ENCODE measurements at places on chromosomes 12 and 14.

- DNase-seq, result no peak
These were observed 908 bp downstream of the ENTPD5 start for GRCh38 chr14:74018174-74018585.

DNA sequence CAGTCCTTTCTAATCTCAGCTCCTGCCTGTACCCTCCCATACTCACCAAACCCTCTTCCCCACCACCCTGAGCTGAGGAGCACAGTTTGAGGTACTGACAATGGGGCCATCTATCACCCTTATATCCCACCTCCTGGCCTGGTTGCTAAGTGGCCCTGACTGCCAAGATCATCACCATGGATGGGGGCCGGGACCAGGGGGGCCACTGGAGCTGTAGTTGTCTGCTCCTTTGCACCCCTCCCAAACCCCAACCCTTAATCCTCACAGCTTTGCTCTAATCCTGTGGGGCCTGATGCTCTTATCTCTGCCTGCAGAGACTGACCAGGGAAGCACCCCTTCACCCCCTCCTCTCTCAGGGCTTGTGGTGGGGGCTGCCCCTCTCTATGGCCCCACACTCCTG is 395 bp upstream of the GNB3 start:
- no peak for DNase-seq

DNA sequence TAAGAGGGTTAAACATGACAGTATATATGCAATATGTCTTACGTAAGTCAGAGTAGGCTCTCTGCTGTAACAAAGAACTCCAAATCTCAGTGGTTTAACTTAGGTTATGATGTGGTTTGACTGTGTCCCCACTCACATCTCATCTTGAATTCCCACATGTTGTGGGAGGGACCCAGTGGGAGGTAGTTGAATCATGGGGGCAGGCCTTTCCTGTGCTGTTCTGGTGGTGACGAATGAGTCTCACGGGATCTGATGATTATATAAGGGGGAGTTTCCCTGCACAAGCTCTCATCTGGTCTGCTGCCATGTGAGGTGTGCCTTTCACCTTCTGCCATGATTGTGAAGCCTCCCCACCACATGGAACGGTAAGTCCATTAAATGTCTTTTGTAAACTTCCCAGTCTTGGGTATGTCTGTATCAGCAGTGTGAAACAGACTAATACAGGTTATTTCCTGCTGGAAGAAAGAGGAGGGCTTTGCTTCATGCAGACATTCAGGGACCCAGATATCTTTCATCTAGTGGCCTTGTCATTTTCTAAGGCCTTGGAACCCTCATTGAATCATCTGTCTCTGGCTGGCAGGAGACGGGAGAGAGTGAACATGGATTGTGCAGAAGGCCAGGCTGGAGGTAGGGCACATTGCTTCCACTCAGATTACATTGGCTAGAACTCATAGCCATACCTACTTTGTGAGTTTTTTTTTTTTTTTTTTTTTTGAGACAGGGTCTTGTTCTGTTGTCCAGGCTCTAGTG is 96.1 kb downstream of the CRADD start:
- DNase-seq, result no peak

DNA sequence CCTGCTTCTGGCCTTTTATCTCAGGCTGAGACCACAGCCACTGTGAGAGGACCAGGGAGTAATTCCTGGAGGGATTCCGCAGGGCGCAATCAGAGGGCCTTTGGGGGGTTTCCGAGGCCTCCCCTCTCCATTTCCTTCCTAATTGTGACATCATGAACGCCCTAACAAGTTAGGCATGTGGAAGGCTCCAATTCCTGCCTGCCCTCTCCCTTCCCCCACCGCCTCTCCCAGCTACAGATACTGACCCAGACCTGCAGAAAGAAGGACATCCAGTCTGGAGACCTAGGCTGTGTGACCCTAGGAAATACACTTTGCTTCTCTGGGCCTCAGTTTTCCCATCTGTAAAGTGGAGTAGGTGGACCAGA is 637.9 kb downstream of the MED13L start:
- no peak for DNase-seq

DNA sequence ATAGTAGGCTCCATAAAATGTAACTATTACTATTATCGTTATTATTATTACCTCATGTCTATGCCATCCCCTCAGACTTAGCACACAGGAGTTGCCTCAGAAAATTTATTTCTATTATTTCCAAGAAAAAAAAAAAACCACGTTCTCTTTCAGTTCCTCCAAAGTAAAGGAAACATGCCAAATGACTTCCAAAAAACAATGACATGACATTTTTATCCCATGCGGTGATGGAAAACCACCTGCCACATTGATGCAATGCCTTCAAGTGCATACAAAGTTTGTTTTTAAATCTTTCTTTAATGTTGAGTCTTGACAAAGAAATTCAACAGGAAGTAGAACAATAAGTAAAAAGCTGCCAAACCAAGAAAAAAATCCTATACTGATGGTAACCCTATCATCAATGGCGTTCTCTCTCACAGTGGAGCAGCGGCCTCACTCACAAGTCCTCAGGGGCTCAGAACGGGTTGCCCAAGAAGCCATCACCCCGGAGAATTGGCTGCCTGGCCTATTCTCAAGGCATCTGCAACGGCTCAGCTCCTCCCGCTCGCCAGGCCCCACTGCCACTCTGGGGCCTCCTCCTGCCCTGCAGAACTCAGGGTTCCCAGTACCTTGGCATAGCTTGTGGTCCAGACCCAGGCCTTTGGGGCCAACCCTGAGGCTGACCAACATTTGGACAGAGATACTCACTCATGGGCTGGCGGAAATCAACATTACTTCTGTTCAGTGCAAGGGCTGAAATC is 51.9 kb downstream of the SERPINA3 start:
- no peak for DNase-seq

DNA sequence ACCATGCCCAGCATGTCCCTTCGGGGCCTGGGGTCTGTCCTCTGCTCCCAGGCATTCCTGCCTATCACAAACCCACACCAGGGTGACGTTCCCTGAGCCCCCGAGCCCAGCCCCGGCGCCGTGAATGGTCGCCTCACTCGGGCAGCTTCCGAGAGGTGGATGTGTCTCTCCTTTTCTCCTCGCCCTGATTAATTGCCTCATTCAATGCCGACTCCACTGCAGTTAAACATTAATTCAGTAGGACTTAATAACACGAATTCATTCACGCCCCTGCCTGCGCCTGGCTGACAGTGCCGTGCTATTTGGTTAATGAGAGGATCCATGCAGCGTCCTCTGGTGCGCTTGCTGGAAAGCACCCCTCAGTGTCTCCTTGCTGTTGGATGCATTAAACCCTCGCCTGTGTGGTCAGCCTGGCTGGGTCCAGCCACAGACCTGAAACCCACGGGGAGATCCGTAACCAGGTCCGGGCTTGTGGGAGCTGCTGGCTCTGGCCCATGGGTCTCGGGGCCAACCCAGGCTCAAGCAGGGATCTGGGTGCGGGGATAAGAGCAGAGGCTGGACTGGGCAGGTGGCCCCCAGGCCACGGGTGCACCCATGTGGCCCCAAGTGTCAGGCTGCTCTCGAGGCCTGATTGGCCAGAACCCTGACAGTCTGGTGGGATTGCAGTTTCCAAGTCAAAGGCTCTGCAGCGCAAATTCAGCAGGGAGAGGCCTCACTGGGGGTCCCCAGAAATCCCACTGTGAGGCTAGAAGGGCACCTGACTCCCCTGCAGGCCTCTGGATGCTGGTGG is 55.4 kb downstream of the FBRSL1 start:
- no peak for DNase-seq

DNA sequence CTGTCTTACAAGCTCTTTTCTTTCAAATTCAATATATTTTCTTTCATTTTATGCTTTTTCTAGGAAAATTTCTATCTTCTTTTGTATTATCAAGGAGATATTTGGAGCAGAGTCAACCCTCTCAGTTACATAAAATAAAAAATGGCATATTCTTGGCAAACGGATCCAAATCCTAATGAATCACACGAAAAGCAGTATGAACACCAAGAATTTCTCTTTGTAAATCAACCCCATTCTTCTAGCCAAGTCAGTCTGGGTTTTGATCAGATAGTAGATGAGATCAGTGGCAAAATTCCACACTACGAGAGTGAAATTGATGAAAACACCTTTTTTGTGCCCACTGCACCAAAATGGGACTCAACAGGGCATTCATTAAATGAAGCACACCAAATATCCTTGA is 20.6 kb downstream of the PIK3C2G start:
- DNase-seq, result no peak

GRCh38 chr14:42001431-42001830 is 394.8 kb downstream of the LRFN5 start:
- DNase-seq, result no peak

- no peak for DNase-seq
These were observed 19.3 kb upstream of the BICD1 start for GRCh38 chr12:32087306-32087705.

DNA sequence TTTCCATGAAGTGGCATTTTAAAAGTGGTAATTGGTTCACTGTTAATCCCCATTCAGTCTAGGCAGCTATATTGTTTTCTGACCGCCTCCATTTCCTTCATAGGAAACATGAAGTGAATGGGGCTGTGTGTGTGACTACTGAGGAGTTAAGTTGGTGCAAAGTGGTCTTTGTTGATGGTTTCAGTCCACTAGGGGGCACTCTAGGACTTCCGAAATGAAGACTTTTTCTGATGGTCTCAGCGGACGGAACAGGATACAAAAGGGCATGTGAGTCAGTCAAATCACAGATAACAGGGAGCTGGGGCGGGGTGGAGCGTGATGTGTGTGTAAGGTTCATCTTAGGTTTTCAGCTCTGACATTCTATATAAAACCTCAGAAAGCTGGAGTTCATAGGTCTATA is 240.1 kb upstream of the OR4E1 start:
- DNase-seq, result peak; percentile 78

DNA sequence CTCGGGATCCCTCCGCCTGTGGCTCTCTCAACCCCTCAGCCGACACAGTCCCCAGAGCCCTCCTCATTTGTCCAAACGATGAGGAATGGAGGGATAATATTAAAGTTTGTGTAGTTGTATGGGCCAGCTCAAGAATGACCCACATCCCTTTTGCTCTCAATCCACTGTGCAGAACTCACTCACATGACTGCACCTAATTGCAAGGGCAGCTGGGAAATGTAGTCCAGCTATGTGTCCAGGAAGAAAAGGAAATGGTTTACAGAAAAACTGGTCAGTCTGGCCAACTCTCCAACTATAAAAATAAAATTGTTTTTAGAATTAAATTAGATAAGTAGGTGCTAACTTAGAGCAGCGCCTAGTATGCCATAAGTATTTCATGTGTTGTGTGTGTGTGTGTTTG is 66.6 kb downstream of the GALNT8 start:
- no peak for DNase-seq

DNA sequence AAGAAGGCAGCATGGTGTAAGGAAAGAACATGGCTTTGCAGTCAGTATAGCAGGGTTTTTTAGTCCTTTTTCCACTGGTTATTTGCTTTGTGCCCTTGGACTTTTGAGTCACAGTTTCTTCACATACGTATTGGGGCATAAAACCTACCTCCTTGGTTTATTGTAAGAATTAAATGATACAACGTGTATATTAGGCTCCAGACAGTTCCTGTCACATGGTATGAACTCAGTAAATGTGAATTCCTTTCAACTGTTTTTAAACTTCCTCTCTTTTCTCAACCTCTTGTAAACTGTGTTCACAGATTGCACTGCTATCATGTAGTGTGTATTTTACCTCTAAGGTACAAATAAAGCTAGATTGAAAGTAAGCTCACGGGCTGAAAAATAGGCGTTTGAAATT is 29.5 kb downstream of the MSRB3 start:
- no peak for DNase-seq

DNA sequence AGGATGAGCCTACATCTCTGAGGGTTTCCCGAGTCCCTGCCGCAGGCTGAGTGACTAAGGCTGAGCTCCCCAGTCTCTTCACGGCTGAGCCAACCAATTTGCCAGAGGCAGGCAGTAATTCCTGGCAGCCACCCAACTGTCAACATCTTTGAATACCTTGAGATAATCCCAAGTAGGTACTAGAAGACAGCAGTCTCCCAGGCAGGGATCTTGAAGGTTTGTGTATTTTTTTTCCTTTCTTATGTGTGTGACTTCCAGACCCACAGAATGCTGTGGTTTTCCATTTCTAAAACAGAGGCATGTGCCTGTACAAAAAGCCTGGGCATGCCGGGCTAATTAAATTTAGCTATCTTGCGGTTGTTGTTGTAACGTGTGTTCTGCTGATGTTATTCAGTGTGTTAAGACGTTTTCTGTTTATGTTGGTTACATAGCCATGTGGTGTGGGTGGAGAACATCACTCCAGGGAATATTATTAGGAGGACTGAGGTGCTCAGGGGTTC is 155.5 kb downstream of the ANO2 start:
- DNase-seq, result no peak

- no peak for DNase-seq
These were observed 479 bp upstream of the NOS1 start for GRCh38 chr12:117361905-117362304.

GRCh38 chr14:96238676-96239265 is 17.2 kb upstream of the BDKRB1 start:
- DNase-seq, result no peak

DNA sequence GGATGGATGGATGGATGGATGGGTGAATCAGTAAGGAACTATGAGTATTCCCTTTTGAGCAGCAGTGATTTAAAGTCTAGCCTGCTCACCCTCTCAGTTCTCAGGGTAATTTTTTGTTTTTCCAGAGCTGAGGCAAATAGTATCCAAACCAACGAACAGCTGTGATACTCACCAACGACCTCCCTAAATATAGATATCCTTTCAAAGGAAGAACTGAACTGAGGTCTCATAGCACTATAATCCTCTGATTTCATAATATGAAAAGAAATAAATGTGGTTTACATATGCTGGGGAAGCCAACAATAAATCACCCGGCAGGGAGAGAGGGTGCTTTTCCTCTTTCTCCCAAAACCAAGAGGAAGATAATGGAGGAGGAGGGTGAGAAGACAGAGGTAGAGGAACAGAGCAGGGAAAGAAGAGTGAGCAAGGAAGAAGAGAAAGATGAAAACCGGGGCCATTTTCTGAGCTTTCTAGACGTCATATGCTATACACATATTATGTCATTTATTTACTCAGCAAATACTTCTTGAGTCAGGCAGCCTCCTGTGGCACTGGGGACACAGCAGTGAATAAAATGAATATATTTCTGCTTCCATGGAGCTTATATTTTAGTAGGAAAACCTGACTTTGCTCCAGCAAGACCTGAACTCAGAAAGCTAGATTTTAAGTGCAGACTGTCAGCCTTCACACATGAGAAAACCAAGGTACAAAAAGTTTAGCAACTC is 710.7 kb upstream of the TBX3 start:
- DNase-seq, result no peak

DNA sequence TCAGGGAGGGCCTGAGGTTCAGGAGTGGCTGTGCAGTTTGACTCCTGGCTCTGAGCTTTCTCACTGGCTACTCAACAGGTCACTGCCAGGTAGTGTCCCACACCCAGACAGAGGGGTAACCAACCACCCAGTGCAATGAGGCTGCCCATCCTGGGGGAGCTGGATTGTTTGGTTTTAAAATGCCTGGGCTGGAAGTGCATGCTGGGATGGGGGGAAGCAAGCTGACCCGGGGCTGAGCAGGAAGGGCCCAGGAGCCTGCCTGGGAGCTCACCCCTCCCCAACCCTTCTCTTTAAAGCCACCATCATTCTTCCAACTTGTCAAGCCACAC is 12.6 kb upstream of the ABHD12B start:
- no peak for DNase-seq
